Caki2 (cell line): ENCODE measurements at places on chromosomes 4 and X.

DNA sequence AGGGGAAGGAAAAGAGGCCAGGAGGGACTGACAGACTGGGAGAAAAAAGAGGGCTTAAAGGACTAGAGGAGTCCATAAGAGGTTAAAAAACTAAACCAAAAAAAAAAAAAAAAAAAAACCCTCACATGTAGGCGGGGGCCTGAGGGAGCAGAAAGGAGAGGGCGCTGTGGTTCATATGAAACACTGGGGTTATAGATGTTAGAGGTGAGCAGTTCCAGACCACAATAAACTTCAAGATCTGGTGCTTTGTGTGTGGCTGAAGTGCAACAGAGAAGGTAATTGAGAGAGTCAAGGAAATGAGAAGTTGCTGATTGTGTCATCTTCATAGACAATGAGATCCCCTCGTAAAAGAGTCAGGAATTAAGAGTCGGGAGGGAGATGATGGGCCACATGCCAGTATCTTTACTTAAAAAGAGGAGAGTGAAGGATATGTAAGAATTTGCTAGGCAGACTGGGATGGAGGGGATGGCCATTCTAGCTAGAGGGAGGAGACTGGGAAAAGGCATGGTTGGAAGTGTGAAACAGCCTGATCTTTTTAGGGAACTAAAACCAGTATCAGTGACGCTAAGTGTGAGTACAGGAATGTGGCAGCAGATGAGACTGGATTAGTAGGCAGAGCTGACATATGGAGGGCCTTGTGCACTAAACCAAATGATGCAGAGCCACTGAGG, 18.4 kb upstream of the OGT start:
- no peak for DNase-seq

GRCh38 chr4:41514766-41515481, 23.0 kb upstream of the LIMCH1 start:
- no peak for DNase-seq

DNA sequence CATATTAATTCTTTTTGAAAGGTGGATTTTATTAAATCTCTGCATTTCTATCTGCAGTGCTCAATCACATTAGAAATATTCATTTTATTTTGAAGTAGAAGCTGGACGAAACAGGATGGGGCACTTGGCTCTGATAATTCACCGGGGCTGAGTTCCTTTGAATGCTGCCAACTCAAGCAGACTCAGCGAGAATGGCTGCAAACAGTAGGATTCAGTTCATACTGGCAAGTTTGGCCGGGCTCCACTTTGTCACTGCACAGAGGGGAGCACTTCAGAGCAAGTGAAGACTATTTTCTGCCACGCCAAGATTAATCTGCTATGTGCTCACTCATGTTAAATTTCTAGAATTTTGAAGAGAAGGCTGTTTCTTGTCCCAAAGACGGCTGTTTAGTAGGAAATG, 30.7 kb upstream of the KLHL8 start:
- no peak for DNase-seq

DNA sequence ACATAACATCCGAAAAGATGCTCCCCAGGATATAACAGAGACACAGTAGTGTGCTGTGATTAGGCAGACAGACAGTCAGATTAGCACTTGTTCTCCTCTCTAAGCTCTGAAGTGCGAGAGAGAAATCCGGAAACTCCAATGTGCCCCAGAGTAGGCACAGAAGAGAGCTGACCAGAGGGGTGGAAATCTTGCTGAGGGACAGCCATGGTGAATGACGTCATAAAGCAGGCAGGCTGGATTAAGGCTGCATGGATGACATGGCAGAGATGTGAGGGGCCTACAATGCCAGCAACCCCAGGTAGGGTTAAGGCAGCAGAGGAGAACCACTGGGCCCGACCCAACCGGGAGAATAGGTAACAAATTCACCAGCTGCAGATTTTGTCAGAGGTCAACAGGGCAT, 53.3 kb downstream of the MEPE start:
- no peak for DNase-seq

DNA sequence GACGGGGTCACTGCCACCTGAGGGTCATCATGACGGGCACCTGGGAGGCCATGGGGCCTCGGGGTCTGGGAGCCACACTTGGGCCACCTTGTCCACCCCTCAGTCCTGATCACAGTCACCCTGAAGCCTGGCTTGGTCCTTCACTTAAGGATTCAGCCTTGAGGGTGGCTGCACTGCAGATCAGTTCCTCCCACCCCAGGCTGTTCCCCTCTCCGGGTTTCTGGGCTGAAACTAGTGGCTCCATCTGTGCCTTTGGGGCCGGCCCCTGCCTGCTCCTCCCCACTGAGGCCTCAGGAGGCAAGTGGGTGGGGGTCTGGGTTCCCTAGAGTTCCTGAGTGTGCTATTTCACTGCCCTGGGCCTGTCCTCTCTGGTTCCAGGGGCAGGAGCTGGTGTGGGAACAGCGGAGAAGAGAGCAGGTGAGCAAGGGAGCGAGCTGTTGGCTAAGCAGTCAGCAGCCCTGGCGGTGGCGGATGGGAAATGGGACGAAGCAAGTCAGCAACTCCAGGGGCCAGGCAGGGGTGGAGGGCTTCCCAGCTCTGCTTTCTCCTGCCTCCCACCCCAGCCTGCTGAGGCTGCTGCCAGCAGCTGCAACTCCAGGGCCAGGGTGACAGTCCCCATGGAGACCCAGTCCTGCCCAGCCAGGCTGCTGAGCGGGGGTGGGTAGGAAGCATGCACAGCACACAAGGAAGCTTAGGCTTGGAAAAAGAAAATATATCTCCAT, 81.2 kb downstream of the TMEM144 start:
- DNase-seq = no peak

- DNase-seq = peak; percentile 29
These were observed 695 bp upstream of the PIGA start for GRCh38 chrX:15336023-15336413.

- DNase-seq = peak; percentile 18
These were observed 77.2 kb upstream of the DHRSX start for GRCh38 chrX:2577844-2578466.

DNA sequence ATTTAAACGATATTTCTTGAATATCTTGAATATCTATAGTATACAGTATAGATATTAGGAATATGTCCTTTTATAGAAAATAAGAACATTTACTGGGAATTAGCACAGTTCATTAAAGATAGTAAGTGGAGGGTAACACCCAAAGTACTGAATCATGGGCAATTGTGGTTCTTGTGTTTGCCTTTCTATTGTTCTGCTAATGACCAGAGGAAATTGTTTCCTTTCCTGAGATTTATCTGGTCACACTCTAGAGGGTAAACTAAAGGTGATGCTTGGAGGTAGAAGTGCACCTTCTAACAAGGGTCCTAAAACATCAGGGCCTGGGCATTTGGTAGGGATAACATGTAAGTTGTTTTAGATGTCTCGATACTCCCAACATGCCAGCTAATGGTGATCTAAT, 241.3 kb upstream of the SFRP2 start:
- DNase-seq = no peak

DNA sequence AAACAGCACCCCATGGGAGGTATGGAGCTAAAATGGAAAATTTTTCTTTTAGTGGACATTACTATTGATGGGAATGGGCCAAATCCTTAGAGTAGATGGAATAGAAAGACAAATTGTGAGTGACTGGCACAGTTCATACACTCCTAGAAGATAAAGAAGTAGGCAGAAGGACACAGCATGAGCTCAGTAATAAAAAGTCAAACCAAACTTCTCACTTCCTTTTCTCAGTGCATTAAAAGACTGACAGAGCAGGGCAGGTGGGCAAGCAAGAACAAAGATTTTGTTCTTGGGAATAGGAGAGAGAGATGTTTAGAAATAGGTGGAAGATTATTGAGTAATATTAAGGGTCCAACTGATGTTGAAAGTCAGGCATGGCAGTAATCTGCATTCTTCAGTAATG, 132.5 kb downstream of the ATP10D start:
- no peak for DNase-seq

GRCh38 chr4:87118421-87118820, 102.0 kb downstream of the KLHL8 start:
- DNase-seq = peak; percentile 80

DNA sequence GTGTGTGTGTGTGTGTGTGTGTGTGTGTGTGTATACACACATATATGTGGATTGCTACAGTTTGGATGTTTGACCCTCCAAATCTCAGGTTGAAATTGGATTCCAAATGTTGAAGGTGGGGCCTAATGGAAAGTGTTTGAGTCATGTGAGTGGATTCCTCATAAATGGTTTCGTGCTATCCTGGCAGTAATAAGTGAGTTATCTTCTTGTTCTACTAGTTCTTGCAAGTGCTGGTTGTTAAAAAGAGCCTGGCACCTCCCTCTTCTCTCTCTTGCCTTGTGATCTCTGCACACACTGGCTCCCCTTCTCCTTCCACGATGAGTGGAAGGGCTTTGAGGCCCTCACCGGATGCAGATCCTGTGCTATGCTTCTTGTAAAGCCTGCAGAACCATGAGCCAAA, 344.1 kb downstream of the SH2D1A start:
- no peak for DNase-seq

DNA sequence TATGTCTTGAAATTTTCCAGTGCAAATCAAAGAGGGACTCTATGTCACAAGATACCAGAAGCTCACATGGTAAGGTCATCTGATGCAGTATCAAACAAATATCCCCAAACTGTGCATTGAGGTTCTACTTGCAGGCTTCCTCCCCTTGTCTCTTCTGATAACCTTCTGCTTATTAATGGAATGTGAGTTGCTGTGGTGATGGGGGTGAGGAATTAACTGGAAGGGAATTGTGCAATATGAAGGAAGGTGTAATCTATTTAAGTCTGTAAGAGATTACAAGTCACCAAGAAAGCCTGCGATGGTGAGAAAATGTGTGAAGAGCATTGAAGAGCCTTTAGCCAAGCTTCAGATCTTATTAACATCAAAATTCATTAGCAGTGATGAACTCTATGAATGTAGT, 15.4 kb upstream of the MAGED1 start:
- no peak for DNase-seq

GRCh38 chr4:8319061-8319460, 49.5 kb downstream of the HTRA3 start:
- no peak for DNase-seq

DNA sequence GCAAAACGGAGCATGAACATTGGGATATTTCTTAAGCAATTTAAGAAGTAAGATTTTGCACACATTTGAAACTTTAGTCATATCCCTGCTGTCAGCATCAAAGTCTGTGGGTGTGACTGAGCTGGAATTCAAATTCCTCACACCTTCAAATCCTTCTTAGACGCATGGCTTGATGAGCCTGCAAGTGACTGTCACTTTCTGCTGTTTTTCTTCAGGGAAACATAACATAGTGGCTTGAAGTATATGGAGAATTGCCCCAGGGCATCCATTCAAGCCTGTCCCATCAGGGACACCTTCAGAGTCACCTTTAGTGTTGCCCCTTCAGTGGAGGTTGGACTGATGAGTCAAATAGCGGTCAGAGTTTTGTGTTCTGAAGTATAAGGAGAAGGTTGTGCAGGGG, 17.4 kb downstream of the FHDC1 start:
- DNase-seq = peak; percentile 53

DNA sequence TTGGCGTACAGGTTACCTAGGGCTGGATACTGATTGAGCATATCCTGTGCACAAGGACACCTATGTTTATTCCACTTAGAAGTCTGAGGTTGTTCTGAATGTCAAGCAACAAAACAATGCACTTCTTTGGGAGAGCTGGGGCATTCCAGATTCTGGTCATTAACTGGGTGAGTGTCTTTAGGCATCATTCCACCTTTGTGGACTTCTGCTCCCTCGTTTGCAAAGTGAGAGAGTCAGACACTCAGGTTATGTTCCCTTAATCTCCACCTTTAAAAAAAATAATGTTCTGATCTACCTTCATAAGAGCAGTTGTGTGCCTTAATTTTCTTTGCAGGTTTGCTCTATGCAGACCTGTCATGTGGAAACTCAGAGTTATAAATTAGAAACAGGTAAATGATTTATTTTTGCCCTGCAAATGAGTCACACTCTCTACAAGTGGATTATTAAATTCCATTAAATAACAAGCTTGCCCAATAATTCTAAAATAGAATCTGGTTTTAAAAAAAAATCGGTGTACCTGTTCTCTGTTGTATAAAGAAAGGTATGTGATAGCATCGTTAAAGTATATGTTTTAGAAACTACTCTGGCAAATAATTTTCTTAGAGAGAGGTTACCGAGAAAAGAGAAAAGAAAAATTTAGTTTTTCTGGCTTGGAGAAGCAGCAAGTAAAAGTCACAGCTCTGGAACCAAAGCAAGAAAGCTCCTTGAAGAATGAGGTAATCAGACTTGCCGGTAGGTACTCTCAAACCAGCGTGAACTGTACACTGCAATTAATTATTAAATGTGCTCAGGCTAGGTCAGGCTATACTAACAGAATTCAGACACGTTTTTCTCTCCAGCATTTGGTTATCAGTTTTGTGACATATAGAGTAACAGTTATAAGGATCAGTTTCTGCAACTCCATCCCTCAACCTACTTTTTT, 93.2 kb downstream of the SORBS2 start:
- peak; percentile 55 for DNase-seq

- no peak for DNase-seq
These were observed 203.3 kb downstream of the OR13H1 start for GRCh38 chrX:131747173-131747572.

GRCh38 chr4:184320631-184321030, 103.0 kb upstream of the ENPP6 start:
- DNase-seq = no peak

DNA sequence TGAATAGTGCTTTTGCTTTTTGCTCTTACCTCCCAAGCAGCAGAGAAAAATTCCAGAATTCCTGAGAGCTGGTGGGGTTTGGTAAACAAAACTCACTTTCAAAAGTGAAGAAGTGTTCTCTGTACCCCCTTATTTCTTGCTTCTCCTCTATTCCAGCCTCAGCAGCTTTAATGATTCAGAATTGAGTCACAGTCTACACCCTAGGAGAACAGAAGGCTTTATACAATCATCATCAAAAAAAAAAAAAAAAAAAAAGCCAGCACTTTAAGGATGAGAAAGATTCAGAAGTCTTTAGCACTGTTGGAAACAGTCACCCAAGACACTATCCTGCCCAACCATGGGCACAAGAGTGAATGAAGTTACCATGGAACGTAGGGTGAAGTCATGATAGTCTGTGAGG, 1583.1 kb upstream of the PCDH10 start:
- no peak for DNase-seq

DNA sequence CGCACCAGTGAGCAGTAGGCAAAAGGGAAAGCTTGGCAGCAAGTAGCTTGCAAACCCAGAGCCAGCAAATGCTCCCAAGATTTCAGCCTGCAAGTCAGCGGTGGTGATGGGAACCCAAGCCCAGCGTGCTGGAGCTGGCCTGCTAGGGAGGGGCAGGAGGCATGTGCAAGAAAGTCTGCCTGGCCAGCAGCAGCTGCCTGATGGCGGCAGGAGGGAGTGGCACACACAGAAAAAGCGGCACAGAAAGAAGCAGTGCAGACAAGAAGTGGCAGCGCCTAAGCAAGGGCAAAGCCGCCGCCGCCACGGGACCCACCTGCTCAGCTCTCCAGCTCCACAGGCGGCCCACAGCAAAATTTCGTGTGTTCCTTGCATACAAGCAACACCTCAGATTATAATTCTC, 1206.5 kb upstream of the PABPC4L start:
- no peak for DNase-seq

DNA sequence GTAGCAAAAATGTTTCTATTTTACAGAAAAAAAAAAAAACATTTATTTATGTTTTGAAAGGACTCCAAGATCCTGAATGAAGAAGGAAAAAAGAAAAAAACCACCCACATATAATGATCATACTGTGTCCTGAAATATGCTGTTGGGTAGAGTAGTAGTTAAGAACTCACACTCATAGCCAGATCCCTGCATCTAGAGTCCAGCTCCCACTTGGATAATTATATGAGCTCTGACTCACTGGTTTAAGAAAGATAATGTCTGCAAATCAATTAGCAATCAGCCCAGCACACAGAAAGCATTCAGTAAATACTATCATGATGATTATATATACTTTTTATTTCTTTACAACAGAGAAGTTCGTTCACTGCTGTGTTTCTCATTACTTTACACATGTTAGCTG, 46.7 kb upstream of the MXRA5 start:
- DNase-seq = no peak

GRCh38 chr4:150078579-150079080, 385 bp downstream of the DCLK2 start:
- peak; percentile 69 for DNase-seq
